T-helper 2 cell treated with Interferon-gamma antibody and Interleukin-4, amounts not matched to agents 5 μg/mL and 100 μg/mL, for 36 hours (primary cell): ENCODE measurements at places on chromosomes 6 and 20.

DNA sequence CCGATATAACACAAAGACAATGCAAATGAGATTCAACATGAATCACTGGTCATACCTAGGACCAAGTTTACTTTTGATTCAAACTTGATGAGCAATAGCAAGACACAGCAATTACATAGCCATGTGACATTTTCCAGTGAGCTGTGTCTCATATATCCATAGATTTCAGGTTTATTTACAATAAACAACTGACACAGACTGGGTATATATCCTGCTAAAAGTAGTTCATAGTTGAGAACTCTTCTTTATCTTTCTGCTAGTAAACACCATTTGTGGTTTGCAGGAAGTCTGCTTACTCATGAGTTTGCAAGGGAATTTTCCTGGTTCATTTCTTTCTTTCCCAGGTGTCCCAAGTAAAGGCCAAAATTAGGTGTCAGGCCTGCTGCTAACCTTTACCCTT lies 343.4 kb downstream of the KIF16B start:
- no peak for DNase-seq

DNA sequence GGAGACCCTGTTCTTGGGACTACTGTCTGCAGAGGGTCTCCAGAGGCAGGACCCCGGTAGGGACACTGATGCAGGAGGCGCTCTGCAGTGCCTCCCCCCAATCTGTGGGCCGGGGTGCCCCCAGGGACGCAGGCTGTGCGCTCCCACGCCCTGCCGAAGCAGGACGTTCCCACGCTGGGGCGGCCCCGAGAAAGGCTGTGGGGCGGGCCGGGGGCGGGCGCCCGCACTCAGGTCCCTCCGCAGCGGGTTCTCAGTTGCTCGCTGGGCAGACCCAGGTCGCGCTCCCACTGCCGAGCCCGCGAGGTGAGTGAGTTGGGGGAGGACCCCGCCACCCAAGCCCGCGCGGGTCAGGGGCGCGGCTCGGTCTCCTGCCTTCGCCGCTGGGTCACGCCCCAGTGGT lies at the start of gene COX4I2:
COX4I2 (plus strand) TSS at position 253 of the 400 bp plus-strand sequence. CDS start 1,106 bp downstream, outside the sequence.
- DNase-seq = no peak

GRCh38 chr20:9220874-9221547 lies 152.1 kb downstream of the PLCB4 start:
- no peak for DNase-seq

DNA sequence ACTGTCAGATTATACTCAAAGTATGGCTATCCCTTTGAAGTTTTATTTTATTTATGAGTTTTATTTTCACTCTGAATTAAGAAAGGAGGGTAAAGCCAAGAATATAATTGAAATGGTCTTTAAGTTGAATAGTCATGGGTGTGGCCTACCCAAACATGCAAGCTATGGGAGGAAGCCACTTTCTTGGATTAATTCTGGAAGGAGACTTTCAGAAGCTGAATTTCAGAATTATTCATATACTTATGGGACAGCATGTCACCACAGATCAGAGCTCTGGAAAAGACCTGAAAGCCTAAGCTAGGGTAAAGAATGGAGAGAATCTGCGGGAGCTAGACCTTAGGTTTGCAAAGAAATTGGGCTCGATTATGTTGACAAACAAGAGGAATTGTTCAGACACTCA lies 242.4 kb upstream of the FKBP1C start:
- DNase-seq = no peak

DNA sequence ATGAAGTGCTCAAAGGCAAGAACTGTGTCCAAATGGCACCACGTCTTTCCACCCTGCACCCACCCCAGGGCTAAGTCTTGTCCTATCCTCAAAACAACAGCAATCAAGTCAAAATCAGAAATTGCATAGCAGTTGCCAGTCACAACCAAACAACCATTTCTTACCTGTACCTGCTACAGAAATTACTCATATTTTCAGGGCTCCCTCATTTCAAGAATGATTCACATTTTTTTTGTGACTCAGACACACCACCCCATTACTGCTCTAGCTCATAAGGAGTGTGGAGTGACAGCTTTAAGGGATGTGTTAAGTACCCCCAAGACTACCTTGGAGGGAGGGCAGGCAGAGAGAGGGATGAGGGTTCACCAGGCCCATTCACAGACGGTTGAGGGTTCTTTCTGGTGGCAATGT lies 111.7 kb downstream of the TRERF1 start:
- DNase-seq = peak; percentile 74

DNA sequence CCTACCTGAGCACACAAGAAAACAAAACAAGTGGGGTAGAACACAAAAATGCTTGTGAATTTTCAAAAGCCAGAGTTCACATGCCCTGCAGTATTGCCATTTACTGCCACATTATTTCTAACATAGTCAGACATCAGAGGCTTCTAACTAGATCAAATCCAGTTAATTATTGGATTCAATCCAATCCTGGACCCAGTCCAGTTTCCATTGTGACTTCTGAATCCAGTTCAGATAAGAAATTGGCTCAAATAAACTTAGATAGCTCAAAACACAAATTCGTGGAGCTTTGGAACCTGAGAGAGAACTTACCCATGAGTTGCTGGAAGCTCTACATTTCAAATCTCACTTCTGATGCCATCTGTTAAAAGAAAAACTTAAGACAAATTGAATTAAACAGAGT lies 85.2 kb upstream of the ANKEF1 start:
- DNase-seq = no peak

DNA sequence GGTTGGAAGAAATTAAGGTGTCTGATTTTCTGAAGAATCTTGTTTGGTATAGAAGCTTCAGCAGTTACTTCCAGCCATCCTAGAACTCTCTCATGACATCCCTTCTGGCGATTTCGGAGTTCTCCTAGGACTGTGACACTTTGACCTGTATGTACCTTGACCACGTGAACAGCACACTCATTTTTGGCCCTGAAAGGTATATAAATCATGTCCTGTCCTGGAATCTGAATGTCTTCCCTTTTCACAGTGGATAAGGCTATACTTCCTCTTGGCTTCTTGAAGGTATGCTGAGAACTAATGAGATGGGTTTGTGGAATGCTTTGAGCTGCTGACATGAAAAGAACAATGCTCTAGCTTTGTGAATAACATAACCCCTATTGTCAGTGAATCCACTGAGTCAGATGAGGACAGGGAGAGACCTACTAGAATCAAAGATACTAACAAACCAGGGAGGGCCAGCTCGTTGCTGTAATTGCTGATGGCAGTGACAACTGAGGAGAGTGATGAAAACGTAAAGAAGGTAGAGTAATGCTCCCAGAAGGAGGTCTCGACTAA lies 6.0 kb upstream of the ZDHHC14 start:
- DNase-seq = no peak

DNA sequence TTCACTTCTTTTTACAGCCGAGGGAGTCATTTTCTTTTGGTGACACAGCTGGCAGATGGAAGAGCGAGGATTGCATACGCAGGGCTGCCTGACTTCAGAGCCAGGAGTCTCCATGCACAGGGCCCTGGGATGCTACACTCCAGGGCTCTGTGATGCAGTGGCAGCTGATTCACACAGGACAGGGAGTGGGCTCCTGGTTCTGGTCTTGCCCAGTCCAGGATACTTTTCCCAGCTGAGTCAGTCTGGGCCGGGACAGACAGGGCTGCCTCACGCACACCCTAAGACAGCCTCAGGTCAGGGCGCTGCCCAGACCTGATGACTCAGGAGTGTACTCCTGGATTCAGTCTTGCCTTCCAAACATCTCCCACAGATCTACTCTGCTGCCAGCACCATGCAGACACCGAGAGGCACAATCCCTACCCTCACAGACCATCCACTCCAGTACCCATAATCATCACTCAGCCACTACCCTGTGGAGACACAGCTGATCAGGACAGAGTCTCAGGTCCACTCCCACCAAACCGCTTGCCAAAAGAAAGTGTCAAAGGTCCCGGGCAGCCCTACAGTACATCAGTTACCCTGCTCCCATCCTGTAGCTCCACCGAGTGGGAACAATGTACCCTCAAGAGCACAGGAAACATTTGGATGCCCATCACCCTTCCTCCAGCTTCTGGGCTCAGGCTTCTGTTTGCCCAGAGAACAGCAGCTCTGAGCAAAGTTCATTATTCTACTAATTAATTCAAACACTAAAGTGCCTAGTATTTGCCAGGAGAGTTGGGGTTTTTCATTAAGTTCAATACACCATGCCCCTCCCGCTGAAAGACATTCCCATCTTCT lies 11.5 kb downstream of the SDC4 start:
- DNase-seq = no peak

DNA sequence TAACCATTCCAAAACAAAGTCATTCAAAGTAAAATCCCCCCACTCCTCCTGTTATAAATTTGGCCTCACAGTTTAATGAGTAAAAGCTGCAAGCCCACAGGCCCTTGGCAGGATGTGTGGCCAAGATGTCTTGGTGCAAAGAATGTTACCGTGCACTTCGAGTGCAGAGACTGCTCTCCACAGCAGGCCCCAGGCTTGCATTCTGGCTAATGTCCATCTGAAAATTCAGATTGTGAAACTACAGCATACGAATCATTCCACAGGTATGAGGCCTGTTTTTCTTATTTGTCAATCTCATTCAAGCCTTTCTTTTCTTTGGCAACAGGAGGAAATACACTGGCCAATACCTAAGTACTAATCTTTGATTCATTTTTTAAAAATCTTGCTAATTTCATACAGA lies 7.1 kb downstream of the RPS6KA2 start:
- DNase-seq = no peak

GRCh38 chr20:24040896-24041459 lies 52.4 kb upstream of the GGTLC1 start:
- no peak for DNase-seq
